ENCODE measurements at places on chromosomes 7 and 10. TPM values are rescaled to one million over a fixed set of nuclear protein-coding genes. Genes with fewer than 3 reads are reported as not detected.
A peak's percentile ranks its signal among the peaks of the same experiment; 100 is the strongest.

DNA sequence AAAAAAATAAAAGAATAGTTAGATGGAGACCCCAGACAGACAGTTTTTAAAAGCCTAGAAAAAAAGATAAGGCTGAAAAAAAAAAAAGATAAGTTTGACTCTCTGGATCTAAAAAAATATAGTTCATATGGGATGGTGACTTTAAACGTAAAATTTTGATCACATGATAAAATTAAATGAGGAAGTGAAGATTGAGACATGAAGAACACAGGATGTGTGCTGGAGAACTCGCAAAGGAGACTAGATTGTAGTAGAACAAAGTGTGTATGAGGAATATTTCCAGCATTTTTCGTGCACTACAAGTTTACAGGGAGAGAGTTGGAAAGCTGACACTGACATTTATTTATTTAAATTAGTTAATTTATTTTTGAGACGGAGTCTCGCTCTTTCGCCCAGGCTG is 286.4 kb downstream of the PRPF18 start:
- DNase-seq: no peak

The HECW1 gene
- total RNA-seq: 4.8 TPM

The DMTF1 gene
- 93.0 TPM for total RNA-seq

The BLVRA gene
- total RNA-seq: 12.8 TPM

The OR2A5 gene
- not detected for total RNA-seq

The CXCL12 gene
- total RNA-seq: 364 TPM

The CYP3A7 gene
- not detected for total RNA-seq

- no peak for DNase-seq
These were observed 31.6 kb downstream of the MGMT start for GRCh38 chr10:129498680-129499079.

DNA sequence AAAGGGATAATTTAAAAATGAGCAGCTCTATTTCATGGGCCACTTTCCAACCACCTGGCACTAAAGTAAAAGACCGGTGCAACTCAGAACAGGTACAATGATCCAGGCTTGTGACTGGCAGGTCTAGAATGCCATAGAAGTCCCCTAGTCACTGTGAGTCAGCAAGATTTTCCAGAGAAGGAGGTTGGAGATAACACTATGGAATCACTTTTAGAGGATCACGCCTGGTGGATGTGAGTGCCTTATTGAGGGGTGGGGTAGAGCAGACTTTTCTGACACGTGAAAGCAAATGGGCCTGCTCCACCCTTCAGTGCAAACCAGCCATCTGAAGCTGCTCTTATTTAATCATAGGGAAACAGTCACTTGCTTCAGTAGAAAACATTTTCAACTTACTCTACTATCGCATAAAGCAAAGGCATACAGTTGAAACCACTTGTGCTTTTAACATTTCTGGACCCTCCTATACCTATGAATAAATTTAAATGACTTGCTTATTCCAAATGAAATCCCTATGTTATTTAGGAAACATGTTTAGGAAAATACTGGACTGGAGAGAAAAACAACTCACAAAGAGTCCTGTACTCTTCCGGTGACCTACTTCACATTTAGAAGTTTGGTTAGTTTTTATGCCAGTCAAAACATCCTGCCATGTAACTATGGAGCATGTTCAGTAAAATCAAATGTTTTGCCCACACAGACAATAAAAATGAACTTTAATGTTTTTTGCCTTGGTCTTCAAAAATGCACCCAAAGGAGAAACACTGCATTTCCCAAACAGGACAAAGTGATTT is 21.5 kb upstream of the AKR1C1 start:
- peak; percentile 38 for DNase-seq

DNA sequence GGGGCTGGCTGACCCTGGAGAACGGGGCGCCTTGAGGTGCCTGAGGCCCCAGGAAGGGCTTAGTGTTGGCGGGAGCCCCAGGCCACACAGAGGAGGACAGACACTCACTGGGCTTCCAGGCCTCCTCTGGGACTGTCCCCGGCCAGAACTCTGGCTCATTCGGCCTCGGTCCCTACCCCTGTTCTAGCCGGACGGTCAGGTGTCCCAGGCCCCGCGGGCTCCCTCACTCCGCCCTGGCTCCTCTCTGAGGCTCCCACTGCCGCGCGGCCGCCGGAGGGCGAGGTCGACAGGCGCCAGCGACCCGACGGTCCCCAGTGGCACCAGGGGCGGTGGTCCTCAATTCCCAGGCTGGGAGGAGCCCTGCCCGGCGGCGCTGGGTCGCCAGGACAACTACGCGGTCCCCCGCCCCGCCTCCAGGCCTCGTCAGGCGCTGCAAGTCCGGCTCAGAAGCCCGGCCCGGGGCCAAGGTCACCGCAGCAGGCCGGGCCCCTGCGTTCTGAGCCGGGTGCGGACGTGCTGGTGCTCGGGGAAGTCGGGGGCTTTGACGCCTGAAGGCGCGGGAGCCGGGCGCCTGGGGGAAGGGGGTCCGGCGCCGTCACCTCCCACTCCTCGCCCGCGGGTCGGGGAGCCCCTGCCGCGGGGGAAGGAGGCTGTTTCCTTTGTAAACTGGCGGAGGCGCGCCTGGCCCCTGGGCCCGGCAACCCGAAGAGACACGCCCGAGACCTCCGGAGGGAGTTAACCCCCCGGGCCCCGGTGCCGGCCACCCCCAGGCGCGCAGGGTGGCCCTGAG is 1.1 kb upstream of the PWWP2B start:
- DNase-seq: peak; percentile 68

DNA sequence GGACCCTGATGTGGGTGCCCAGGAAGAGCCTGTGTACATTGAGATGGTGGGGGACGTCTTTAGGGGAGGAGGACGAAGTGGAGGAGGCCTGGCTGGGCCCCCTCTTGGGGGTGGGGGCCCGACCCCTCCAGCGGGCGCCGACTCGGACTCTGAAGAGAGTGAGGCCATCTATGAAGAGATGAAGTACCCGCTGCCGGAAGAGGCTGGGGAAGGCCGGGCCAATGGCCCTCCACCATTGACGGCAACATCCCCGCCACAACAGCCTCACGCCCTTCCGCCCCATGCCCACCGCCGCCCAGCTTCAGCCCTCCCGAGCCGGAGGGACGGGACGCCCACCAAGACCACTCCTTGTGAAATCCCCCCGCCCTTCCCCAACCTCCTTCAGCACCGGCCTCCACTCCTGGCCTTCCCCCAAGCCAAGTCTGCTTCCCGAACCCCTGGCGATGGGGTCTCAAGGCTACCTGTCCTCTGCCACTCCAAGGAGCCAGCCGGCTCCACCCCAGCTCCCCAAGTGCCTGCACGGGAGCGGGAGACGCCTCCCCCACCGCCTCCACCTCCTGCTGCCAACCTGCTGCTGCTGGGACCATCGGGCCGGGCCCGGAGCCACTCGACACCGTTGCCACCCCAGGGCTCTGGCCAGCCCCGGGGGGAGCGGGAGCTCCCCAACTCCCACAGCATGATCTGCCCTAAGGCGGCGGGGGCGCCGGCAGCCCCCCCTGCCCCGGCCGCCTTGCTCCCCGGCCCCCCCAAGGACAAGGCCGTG is 4.8 kb downstream of the NYAP1 start:
- no peak for DNase-seq

DNA sequence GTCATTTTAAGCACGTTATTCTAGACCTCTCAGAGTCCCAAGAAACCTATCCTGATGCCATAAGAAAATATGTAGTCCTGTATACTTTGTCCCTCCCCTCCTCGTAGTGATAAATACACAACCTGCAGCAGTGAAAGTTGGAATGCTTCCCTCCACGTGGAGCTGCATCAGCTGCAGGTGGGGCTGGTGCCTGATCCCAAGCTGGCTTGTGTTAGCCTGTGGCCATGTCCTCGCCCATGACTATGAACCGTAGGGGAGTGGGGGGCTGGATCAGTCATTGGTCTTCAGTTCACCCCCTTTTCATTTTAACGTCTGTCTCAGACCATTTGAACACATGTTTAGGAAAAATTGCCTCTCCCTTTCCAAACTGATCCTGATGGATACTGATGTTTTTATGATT is 171.4 kb upstream of the HABP2 start:
- DNase-seq: no peak

The STRIP2 gene
- total RNA-seq: 2.2 TPM

DNA sequence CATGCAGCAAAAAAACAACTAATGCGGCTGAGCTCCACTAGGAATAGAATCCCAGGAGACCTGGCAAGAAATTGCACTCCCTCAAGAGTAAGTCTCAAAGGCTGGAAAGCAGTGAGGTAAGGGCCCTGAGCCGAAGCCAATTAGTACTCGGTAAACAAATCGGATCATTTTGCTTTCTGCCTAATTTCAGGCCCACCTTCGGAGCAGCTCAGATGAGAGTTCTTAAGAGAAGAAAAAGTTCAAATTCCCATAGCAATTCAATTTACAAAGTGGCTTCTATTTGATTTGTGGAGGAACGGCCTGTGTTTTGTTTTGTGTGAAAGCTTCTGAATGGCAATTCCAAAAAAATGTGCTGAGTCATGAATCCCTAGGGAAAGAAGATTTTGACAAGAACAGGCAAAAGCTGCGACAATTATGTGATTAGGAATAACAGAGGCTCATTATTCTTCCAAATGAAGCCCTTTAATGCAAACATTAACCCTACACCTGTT is 60.9 kb downstream of the SLC16A9 start:
- DNase-seq: peak; percentile 33

The SLC39A12 gene
- total RNA-seq: not detected

DNA sequence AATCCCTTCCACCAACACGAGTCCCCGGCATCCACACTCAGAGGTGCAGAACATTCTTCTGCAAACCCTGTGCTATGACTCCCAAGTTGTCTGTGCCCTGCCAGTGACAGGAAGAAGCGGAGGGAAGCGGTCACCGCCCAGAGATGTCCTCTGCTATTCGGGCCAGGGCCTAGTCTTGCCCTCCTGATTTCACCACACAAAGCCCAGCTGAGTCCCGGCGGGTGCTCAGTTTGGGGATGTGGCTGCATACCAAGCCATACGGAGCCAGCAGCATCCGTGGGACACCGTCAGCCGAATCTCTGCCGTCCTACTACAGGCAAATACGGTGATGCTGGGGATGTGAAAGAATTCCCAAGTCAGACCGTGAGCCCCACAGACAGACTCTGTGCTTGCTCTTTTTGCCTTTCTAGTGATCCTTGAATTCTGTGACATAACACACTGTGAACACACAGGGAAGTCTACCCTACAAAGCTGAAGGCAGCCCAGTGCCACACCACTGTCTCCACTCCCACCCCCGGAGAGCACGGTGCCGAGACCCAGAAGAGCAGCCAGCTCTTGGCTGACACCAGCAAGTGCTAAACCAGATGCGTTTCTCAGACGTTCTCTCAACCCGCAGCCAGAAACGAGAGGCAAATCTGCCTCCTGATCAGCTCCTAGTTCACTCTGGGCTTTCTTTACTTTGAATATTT is 2.0 kb downstream of the STK32C start:
- DNase-seq: no peak

The PPP1R17 gene
- total RNA-seq: not detected

DNA sequence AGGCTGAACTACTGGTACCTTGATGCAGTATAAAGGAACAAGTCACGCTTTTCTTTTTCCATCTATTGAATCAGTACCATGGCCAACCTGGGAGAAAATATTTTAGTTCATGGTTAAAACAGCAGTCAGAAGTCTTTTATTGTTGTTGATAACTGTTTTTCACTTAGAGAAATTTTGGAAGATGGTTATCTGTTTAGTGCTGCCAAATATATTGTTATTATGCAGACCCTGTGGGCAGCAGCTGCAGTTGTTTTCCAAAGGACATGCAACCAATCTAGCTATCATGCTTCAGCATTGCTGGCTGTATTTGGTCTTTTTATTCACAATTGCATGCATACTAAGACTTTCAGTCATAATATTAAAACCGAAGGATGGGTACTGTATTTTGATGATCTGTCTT is 169.5 kb downstream of the BBS9 start:
- DNase-seq: no peak

- DNase-seq: peak; percentile 29
These were observed 318.5 kb downstream of the GPR158 start for GRCh38 chr10:25493122-25493893.

DNA sequence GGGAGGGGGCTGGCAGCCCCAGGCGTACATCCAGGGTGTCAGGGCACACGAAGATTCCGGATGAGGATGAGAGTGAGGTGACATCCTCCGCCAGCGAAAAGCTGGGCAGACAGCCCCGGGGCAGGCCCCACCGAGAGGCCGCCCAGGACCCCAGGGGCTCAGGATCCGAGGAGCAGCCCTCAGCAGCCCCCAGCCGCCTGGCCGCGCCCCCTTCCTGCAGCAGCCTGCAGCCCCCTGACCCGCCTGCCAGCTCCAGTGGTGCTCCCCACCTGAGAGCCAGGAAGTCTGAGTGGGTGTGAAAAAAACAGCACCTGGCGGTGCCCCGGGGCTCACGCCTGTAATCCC is 3.2 kb downstream of the GJD4 start:
- no peak for DNase-seq

The CTBP2 gene
- total RNA-seq: 65.5 TPM

DNA sequence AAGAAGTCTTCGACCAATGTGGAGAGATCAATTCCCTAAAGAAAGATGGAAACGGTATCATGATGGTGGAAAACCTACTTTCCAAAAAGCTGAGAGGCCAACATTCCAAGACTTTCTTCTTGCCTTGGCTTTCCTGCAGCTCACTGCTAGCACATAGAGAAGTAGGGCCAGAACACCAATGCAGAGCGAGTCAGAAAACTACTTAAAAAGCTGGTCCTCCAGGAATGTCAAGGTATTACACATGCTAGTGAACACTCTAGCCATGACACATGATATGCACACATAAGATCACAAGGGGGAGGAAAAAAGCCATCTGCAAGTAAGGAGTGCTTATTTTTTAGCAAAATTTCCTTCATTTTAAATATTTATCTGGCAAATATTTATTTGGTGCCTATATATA is 22.7 kb downstream of the GPAM start:
- peak; percentile 9 for DNase-seq

- no peak for DNase-seq
These were observed 30.0 kb downstream of the GBF1 start for GRCh38 chr10:102275343-102275742.

GRCh38 chr10:81957976-81958375 is 83.0 kb downstream of the NRG3 start:
- DNase-seq: no peak

- peak; percentile 61 for DNase-seq
These were observed 120.1 kb downstream of the PTPN20 start for GRCh38 chr10:47031211-47031900.

GRCh38 chr10:51952056-51952455 is 252.7 kb upstream of the CSTF2T start:
- no peak for DNase-seq

The FKBP6 gene
- total RNA-seq: not detected
